Activated T-helper 1 cell treated with anti-CD3 and anti-CD28 coated beads, Interleukin-12 subunit alpha, Interleukin-12 subunit beta, Interleukin-2, Interleukin-4 antibody, amounts not matched to agents 30 ng/mL and 10 ng/mL and 1 ng/mL, durations not matched to agents 14 hours and 24 hours and 36 hours (primary cell): ENCODE measurements at places on chromosomes 7 and 10.

GRCh38 chr7:23717788-23718187, 7.8 kb downstream of the STK31 start:
- DNase-seq = no peak

DNA sequence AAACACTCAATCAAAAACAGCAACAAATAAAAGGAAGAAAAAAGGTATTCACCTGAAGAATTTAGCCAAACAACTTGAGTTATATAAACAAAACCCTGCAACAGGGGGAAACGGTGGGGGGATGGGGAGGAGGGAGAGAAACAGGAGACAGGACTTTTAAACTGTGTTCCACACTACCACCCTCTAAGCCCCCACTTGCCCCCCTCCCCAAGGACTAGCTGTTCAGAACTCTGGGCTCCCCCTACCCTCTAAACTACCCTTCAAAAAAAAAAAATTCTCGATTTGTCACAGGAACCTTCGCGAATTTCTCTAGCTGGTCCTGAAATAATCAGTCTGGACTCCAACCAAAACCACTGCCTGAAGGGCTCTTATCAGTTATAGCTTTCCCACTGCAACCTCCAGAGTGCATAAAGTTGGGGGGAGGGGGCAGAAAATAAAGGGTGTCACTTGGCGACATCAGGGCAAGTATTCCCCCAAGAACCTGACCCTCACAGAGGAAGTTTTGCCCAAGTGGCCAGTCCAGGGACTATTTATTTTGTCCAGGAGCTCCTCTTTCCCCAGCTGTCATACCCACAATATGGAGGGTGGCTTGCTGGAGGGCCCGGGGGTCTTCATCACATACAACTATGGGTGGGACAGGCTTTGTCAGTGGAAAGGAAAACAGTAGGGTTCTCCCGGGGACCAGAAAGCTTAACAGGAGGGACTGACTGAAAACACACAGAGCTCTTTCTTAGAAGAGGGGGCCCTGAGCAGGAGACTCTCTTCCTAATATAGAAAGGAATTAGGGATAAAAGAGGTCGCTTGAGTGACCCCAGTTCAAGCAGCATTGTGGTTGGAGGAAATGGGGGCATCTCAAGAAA, 1.3 kb downstream of the UBE2H start:
- no peak for DNase-seq

DNA sequence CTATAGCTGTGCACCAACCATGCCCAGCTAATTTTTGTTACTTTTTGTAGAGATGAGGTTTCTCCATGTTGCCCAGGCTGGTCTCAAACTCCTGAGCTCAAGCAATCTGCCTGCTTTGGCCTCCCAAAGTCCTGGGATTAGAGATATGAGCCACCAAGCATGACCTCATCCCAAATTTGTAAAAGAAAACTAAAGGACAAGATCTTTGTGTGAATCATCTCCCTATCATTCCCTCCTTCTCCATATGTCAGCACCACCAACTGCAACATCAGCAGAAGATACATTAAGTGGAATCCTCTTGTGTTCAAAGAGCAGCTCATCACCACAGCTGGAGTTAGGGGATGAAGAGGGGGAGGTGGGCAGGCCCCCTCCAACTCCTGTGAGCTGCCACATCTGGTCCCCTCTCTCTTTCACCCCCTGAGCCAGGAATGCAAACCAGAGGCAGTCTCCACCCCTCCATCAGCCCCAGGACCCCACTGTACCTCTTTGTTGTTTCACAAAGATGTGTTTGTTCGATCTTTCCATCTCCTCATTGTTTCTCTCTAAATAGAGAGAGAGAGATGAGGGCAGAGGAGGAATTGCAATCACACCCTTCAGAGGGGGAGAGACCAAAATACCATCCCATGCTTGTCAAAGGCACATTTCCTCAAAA, 47.3 kb upstream of the PIP4K2A start:
- DNase-seq = no peak

GRCh38 chr10:30986053-30986555, 45.6 kb downstream of the ZNF438 start:
- DNase-seq = no peak

GRCh38 chr7:110940756-110941155, 150.2 kb upstream of the LRRN3 start:
- DNase-seq = no peak

GRCh38 chr10:131085091-131085860, 226.2 kb downstream of the TCERG1L start:
- no peak for DNase-seq

GRCh38 chr10:49435225-49435624, 39.3 kb upstream of the DRGX start:
- no peak for DNase-seq

DNA sequence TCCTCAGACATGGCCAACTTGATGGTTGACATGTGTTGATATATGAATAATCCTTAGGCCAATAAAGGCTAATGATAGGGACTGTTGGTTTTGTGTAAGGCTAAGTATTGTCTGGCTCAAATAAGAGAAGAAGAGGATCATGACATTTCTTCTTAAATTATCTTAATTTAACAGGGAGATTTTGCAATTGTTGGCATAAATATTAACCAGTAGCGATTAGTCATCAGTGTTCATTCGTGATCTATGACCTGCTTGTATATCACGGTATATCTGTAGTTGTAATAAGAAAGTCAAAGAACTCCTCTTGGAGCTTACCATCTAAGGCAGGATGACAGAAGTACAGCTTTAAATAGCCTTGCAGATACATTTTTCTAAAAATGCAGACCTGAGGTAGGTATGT, 196.4 kb downstream of the CREB5 start:
- DNase-seq = no peak

- DNase-seq = no peak
Measured at GRCh38 chr10:33099748-33100147, 141.7 kb upstream of the ITGB1 start.

DNA sequence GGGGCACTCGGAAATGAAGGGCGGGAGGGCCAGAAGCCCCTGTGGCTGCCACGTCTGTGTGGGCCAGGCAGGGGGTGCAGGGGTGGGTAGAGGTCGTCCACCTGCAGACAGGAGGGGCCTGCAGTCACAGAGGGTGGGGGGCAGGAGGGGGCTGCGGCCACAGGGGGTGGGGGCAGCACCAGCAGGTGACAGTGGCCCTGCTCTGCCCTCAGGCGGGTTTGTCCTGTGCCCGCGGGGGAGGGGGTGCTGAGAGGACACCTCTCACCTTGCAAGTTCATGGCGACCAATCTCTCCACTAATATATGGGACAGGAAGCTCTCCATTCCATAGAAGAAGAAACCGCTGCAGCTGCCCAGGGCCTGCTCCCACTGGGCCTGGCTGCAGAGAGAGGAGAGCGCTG, 26.6 kb upstream of the NKX6-2 start:
- DNase-seq = no peak

- no peak for DNase-seq
Measured at GRCh38 chr10:131743190-131744151, 157.3 kb upstream of the PPP2R2D start.

DNA sequence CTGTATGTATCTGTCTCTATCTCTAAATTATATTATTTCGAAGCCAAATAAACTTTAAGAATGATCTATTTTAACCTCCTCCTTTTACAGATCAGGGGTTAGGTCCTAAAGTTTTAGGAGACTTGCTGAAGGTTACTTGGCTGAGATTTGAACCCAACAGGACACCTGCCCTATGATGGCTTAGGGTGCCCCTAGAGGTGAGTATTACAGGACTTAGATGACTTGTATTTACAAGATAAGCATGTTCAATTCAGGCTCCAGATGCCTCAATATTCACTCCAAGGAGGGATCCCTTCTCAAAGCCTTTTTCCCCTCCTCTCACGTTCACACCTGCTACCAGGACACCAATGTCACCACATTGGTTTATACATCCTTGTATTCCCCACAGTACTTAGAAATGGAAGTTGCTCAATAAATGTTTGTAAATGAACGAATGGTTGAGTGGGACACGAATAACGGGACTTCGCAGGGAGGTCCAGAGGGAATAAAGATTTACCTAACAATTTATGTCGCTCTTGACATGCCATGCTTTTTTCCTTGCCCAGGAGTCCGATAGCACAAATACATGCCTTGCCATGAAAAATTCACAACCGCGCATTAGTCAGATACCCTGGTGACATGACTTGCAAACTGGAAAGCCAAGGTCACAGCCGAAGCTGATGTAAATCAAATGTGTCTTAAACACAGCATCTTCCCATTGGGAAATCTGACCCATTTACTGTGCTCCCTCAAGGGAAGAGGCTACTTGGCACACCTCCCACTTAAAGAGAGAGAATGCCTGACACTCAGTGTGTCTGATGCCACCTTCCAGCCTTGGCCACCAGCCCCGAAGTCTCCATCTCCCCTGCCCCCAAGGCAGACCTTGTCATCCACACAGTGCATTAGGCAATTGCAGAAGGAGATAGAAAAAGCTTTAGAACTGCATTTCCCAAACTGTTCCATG, 872.2 kb upstream of the AUTS2 start:
- no peak for DNase-seq

DNA sequence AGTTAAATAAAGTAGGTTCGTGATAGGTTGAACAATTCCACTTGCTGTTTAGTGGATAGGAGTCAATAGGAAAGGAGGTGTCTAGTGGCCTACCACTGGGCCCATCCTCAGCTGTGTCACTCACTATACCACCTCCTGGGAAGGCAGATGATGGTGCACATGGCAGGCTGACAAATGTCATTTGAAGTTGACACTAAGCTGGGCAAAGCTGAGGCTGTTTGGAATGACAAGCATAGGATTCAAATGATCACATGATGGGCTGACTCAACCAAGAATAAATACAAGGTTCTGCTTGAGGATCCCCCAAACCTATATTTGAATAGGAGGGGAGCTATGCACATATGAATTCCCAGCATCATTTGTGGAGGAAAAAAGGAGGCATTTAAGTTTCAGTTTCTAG, 489.8 kb downstream of the RPS24 start:
- DNase-seq = no peak

DNA sequence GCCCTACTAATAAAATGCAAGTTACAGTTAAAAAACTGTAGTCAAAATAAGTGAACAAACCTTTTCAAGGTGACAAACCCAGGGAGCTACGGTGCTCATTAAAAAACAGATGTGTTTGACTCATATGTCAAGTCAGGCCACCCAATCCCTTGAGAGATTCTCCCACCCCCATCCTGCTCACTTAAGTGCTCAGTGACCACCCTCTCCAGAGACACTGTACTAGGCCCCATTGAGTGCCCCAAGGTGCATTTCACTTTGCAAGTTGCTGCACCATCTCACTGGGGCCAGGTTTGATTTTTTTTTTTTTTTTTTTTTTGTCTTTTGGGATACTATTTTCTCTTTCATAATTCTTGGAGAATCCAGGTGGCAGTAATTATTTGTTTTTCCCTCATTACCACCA, 1.9 kb downstream of the ERV3-1 start:
- DNase-seq = no peak

GRCh38 chr10:78547397-78547796, 513.7 kb downstream of the RPS24 start:
- no peak for DNase-seq

GRCh38 chr7:47477191-47478016, 104.5 kb downstream of the TNS3 start:
- DNase-seq = no peak

DNA sequence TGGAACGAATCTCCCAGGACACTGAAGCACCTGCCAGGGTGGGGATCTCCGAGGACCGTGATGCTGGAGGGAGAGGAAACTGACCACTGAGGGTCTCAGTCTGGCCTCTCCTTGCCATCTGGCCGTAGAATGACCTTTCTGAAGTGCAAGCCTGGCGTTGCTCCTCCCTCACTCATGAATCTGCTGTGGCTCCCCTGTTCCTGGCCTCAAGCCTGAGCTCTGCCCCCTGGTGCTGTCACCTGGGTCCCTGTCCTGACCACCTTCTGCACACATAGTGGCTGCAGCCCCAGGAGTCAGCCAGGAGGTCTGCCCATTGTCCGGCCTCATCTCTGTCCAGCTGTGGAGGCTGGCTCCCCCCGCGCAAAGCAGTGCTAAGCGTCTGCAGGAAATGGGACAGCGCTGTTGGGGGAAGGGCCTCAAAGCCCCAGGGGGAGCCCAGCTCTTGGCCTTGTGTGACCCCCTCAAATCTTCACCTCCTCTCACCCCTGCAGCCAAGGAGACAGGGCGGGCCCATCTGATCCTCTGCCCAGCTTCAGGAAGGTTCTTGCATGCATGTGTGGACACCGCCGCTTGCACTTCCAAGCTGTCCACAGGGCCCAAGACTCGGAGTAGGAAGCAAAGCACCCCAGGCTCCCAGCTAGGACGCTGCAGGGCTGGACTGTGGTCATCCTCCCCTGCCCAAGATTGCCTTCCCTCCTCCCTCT, 65.7 kb downstream of the MYL10 start:
- no peak for DNase-seq

DNA sequence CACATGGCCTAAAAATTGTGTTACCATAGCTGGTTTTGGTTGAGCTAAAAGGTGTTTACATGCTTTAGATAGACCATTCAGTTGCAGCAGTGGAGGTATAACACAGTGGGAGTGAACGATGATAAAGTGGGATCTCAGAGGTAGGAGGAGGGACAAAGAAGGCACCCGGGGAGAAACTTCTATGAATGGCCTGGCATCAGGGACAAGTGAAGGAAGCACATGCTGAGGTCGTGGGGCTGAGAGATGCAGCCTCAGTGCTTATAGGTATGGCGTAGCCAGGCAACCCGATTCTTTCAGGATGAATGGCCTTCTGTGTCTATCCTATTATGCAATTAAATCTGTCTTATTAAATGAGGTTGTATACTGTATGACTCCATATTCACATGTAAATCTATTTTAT, 3.9 kb upstream of the CDK6 start:
- no peak for DNase-seq

- no peak for DNase-seq
Measured at GRCh38 chr7:3307435-3307834, 6.4 kb downstream of the SDK1 start.

- no peak for DNase-seq
Measured at GRCh38 chr10:110430340-110431273, 67.1 kb upstream of the DUSP5 start.

GRCh38 chr10:78028438-78029268, 662 bp downstream of the POLR3A start:
- DNase-seq = peak; percentile 14

GRCh38 chr10:75610183-75610582, 178.8 kb downstream of the LRMDA start:
- no peak for DNase-seq

- no peak for DNase-seq
Measured at GRCh38 chr7:151079199-151079910, 1.3 kb downstream of the FASTK start.

- no peak for DNase-seq
Measured at GRCh38 chr10:110436554-110437350, 61.0 kb upstream of the DUSP5 start.

DNA sequence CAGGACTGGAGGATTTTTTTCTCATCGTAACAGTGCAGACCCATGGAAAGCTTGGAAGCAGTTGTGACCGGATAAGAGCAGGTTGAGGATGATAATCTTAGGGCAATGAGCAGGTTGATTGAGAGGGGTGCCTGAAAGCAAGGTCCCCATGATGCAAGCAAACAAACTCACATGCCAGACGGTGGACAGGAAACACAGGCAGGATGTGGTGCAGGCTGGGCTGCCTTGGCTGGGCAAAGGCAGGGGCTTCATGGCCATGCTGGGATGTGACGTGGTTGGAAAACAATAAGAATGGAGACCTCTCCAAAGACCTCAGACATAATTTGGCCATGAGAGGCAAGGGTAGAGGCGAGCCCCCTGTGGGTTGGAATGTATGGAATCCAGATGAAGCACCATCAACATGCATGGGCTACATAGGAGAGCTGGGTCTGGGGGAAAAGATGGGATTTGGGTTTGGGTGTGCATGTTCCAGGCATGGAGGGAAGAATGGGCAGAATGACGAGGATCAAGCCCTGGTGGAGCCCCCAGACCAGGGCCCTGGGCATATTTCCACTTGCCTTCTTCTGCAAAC, 58.3 kb downstream of the IKZF1 start:
- DNase-seq = peak; percentile 47

GRCh38 chr7:22561321-22561811, 61.4 kb upstream of the STEAP1B start:
- no peak for DNase-seq
